ENCODE measurements at places on chromosomes 5 and 9.

- no peak for DNase-seq
Measured at GRCh38 chr5:106307265-106307664, 1363.5 kb downstream of the EFNA5 start.

- DNase-seq: no peak
Measured at GRCh38 chr5:22596404-22596970, 256.7 kb downstream of the CDH12 start.

- no peak for DNase-seq
Measured at GRCh38 chr5:68002836-68003235, 212.7 kb upstream of the PIK3R1 start.

GRCh38 chr9:2764353-2764752, 47.0 kb downstream of the KCNV2 start:
- no peak for DNase-seq

- no peak for DNase-seq
Measured at GRCh38 chr9:33180526-33181184, 13.5 kb upstream of the B4GALT1 start.

DNA sequence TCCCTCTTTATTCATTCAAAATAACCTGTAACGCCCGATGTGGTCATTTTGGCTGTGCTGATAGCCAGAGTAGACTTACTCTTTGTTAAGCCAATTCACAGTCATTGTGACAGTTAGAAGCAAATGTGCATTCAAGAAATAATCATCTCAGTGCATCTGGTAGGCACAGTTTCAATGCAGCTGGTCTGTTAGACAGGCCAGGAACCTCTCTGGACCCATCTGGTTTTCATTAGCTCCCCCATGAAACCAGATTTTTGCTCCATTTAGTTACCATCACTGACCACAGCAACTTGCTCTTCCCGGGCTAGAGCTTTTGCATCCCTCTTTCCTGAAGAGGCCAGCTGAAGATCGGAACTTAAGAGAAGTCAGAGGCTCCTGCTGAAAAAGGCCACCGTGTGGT, 284.2 kb downstream of the NSG2 start:
- no peak for DNase-seq

- DNase-seq: no peak
Measured at GRCh38 chr9:18473652-18474279, at the start of gene ADAMTSL1. TSS of gene ADAMTSL1 (plus strand) at chr9:18474153. CDS start at chr9:18474233, 80 bp downstream.

GRCh38 chr5:113178073-113178779, 201.6 kb downstream of the DCP2 start:
- DNase-seq: no peak

- no peak for DNase-seq
Measured at GRCh38 chr5:173855162-173855994, 32.8 kb upstream of the CPEB4 start.

DNA sequence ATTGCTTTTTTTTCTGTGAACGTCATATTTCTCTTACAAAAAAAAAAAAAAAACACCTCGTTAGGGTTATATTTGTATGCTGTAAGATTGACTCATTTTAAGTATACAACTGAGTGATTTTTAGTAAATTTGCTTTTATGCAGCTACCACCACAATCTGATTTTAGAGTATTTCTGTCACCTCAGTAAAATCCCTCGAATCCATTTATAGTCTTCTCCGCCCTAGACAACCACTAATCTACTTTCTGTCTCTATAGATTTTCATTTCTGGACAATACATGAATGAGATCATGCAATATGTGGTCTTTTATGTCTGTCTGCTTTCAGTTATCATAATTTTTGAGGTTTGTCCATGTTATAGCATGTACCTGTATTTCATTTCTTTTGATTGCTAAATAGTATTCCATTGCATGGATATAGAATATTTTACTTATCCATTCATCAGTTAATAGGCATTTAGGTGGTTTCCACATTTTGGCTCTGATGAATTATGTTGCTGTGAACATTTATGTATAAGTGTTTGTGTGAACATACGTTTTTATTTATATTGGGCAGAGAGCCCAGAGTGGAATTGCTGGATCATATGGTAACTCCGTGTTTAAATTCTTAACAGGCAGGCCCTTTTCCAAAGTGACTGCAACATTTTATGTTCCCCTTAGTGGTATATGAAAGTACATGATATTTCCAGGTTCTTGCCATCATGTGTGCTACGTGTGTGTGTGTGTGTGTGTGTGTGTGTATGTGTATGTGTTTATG, 171.4 kb downstream of the SGCD start:
- no peak for DNase-seq
